ENCODE measurements at places on chromosomes 5 and 9.

GRCh38 chr9:137333016-137333671 lies 31.1 kb upstream of the NRARP start:
- DNase-seq, result no peak

- no peak for DNase-seq
Measured at GRCh38 chr5:98785244-98785643, 11.8 kb downstream of the RGMB start.

- no peak for DNase-seq
Measured at GRCh38 chr5:154300207-154300883, 109.8 kb downstream of the GALNT10 start.

DNA sequence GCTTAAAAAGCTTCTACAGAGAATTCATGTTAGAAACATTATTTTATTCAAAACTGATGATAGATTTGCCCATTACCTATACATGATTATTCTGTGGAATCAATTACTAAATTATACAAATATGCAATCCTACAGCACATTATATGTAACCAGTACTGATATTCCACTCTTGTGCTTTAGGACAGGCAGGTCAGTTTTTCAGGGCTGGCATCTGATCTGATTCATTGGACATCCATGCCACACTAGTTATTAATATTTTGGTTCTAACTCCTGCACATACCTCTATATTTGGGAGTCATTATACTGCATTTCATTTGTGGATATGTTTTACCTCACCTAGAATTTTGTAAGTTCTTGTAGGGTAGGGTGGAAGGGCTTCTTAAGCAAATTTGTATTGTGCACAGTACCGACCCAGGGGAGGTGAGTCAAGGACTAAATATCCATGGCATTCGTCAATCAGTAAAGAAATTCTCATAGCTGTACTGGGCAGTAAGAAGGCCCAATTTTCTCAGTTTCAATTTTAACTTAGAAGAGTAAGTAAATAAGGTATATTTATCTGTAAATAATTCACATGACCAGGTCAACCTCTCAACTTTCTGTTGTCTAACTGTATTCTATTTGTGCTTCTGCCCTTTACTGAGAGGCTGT lies 33.5 kb downstream of the ELOVL7 start:
- no peak for DNase-seq

DNA sequence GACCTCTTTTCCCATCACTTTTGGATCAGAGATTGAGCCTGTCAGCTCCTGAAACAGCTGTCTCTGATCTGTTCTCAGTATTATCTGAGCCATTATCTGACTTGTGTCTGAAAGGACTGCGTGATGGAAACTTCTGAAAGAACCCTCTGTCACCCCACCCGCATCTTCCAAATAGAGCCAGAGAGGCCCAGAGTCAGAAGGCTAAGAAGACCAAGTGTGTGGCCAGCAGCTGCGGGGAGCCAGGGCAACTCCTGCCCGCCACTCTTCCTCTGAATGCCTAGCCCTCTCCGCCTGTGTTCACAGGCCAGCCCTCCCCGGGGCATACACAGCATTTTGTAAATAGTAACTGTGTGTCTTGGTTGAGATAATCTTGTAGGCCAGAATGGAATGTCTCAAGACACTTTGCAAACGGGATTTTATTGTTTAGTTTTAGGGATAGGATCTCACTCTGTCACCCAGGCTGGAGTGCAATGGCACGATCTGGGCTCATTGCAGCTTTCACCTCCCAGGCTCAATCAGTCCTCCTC lies 92.7 kb downstream of the AOPEP start:
- DNase-seq, result no peak

DNA sequence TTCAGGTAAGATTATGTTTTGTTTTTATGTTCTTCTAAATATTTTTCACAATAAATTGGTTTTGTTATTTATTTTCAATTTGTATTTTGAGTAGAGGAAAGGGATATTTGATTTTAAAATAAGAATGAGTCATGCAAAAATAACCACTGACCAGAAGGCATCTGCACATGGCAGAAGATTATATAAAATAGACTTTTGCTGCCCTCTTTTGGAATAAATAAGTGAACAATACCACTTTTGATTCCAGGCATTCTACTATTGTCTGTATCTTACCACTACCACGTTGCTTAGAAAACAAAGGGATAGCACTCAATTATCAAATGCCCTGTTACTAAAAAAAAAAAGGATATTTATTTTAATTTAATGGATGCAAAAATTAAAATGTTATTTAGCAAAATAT lies 227.3 kb upstream of the ITGA1 start:
- DNase-seq, result peak; percentile 78

GRCh38 chr9:37146410-37146809 lies 26.0 kb downstream of the ZCCHC7 start:
- DNase-seq, result no peak

- DNase-seq, result no peak
Measured at GRCh38 chr9:99509900-99510535, 287.9 kb downstream of the SEC61B start.

DNA sequence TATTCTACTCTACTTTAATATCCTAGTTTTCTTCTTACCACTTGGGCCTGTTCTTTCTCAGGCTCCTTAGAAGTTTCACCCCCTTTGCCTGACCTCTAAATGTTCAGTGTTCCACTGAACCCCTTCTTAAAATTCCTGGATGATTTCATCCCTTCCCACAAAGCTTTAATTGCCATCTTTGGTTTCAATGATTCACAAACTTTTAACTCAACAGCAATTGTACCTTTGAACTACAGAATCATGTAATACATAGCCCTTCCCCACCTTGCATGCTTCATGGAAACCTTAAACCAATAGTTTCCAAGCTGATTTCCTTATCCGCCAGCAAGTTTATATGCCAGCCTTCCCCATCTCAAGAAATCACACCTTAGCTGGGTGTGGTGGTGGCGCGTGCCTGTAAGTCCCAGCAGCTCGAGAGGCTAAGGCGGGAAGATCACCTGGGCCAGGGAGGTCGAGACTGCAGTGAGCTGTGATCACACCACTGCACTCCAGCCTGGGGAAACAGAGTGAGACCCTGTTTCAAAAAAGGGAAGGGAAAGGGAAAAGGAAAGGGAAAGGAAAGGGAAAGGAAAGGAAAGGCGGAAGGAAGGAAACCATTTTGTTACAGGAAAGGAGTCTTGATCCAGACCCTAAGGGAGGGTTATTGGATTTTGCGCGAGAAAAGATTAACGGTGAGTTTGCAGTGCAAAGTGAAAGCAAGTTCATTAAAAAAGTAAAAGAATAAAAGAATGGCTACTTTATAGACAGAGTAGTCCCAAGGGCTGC lies 1023.7 kb upstream of the DMAC1 start:
- no peak for DNase-seq

DNA sequence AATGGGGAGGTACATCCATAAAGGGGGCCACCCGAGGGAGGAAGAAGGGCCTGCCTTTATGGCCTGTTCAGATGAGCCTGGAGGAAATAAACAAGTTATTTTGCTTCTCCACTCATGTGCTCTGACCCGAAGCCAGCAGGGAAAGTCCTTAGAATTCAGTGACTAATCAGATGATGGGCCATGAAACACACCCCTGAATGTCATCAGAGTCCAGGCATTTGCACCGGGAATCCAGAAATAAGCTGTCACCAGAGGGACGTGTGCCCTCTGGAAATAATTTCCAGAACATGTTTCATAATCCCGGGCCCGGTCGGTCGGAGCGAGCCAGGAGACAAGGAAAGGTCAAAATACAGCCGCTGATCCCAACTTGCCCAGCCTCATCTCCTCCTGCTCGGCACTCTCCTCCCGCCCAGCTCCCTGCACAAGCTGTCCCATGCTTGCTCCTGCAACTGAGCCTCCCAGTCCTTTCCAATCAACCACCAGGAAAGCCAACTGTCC lies 73.6 kb upstream of the ZNF622 start:
- no peak for DNase-seq
